ENCODE measurements at places on chromosomes 5 and 9. TPM values are rescaled to one million over a fixed set of nuclear protein-coding genes. Genes with fewer than 3 reads are reported as not detected.

Gene CLIC3
- 11.3 TPM for total RNA-seq

Gene SHOC1
- total RNA-seq: not detected

Gene SEMA6A
- 35.4 TPM for total RNA-seq

- DNase-seq: no peak
These were observed 38.2 kb downstream of the GALNT10 start for GRCh38 chr5:154228696-154229095.

- DNase-seq: no peak
These were observed 16.4 kb downstream of the JADE2 start for GRCh38 chr5:134541736-134542376.

DNA sequence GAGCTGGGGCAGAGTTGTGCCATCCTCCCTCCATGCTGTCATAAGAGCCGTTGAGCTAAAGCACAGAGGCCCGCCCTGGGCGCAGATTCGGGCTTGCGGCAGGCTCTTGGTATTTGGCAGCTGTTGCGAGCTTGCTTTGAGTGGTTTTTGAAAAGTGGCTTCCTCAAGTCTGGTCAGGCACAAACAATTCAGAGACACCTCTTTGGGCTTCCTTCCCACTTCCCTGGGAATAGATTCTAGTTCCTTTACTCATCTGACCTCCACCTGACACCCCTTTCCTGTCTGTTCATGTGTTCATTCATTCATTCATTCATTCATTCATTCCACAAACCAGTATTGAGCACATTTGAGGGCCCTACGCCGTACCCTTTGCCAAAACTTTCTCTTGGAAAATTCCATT is 27.4 kb downstream of the NCS1 start:
- DNase-seq: no peak

GRCh38 chr5:169116961-169117461 is 183.9 kb downstream of the SLIT3 start:
- no peak for DNase-seq

- no peak for DNase-seq
These were observed 337.7 kb downstream of the FBXL7 start for GRCh38 chr5:15837551-15838289.

DNA sequence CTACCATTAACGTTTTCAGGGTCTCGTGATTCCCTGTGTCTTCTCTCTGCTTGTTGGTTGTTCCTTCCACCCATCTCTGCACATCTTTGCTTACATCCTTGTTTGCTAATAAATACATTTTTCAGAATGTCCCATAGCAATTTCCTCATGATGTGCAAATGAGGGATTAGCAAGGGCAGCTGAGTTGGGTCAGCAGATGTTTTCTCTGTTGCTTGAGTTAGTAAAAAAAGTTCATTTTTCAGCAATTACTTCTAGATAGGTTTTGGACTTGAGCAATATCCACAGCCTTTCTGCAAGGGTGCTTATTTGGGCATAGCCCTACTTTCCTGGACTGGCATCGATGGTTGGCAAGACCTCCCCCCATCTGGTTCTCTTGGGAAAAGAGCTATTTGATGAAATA is 4.8 kb upstream of the TNFSF15 start:
- DNase-seq: no peak
